ENCODE measurements at places on chromosomes 4 and X.

- DNase-seq = no peak
These were observed 171.5 kb upstream of the EDNRA start for GRCh38 chr4:147309434-147309833.

- no peak for DNase-seq
These were observed 35.4 kb downstream of the ARHGEF38 start for GRCh38 chr4:105587841-105588240.

DNA sequence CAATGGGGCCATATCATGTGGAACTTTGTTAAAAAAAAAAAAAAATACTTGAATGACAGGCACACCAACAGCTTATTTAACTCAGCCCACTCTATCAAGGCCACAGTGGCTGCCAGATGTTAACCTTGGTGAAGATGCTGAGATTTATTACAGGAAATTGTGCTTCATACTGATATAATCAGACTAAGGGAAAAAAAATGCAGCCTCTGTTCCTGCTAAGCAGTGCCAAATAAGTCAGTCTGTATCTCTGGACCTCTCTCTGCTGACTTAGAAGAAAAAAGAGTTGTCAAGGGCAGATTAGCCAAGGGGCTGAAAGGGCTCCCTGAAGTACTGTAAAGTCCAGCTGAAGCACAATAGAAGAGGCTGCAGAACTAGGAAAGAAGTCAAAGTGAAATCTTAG, 677.7 kb upstream of the HTR2C start:
- no peak for DNase-seq

- DNase-seq = no peak
These were observed 46.1 kb downstream of the RAB40AL start for GRCh38 chrX:102983205-102983604.

- no peak for DNase-seq
These were observed 57.0 kb downstream of the SORBS2 start for GRCh38 chr4:185754961-185755360.

- no peak for DNase-seq
These were observed 59.4 kb downstream of the QRFPR start for GRCh38 chr4:121321466-121321865.

- no peak for DNase-seq
These were observed 135.3 kb upstream of the HS3ST1 start for GRCh38 chr4:11564021-11564420.

GRCh38 chr4:76108467-76109181, 34.1 kb downstream of the ART3 start:
- no peak for DNase-seq

- DNase-seq = no peak
These were observed 75.6 kb upstream of the MSX1 start for GRCh38 chr4:4783847-4784246.

GRCh38 chr4:26985873-26986272, 125.2 kb downstream of the STIM2 start:
- DNase-seq = no peak

- DNase-seq = no peak
These were observed 97.4 kb upstream of the TBL1X start for GRCh38 chrX:9367421-9367820.

DNA sequence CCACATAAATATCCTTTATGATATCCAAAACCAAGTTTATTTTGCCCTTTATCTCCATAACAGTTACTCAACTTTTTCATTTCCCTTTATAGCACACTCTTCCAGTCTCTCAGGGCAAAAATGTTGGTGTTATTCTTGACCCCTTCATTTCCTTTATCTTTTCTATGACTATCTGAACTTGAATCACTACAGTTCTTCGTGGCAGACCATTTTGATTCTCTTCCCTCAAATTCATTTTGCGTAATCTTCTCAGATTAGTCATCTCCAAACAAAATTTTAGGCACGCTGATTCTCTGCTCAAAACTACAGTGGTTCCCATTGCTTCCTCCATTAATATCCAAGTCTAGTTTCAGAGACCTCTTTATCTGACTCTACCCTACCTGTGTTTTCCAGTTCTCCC, 26.1 kb downstream of the RUFY3 start:
- no peak for DNase-seq

DNA sequence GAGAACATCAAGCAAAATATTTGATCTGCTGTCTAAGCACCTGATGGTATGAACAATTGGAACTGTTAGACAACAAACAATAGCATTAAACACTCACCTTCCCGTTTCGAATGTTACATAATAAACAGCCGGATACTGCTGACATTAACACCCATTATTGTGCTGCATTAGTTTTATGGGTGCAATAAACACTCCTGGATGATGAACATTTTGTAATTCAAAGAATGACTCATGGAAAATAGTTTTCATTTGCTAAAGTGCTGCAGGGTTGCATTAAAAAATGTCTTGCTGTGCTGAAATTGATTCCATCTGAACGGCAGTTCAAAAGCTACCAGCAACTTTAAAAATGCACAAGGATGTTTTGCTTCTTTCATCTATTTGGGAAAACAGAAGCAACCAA, 100.8 kb upstream of the SORBS2 start:
- DNase-seq = no peak

- no peak for DNase-seq
These were observed 168.6 kb upstream of the KLF3 start for GRCh38 chr4:38495446-38495845.

- DNase-seq = no peak
These were observed 45.0 kb downstream of the PIR start for GRCh38 chrX:15448010-15448639.

DNA sequence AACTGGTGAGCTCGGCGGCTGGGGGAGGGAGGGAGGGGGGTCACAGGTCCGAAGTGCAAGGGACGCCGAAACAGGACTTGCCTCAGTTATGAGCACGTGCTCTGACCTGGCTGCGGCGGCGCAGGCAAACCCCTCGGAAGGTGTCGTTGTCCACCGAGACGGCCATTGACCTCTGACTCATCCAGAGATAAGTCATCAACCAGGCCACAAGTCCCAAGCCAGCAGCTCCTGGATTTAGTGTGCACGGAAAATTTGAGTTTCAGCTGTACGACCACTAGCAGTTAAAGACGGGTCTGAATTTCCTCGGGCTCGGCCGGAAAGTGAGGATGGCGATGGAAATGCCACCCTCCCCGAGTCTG, 674 bp downstream of the SH3D19 start:
- DNase-seq = peak; percentile 56

DNA sequence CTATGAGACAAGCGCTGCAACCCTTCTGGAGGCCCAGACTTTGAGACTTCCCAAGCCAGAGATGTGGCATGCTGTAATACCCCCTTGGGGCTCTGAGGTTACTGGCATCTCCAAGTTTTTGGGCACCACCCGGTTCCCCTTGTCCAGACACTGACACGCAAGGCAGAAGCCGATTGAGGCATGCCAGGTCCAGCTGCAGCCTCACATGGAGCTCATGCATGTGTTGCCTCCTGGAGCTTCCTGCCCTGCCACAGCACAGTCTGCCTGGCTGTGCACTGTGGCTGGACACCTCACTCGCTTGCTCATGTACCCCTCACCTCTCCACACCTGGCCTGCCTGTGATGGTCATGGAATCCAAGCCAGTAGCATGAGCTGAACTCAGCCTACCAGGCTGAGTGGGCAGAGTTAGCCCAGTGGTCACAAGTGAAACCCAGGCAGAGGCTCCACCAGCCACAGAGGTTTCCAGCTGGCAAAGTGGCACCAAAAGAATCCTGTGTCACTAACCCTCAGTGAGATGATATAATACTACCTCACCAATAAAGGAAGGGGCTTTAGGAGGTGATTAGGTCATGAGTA, 789.2 kb upstream of the INTU start:
- DNase-seq = no peak

DNA sequence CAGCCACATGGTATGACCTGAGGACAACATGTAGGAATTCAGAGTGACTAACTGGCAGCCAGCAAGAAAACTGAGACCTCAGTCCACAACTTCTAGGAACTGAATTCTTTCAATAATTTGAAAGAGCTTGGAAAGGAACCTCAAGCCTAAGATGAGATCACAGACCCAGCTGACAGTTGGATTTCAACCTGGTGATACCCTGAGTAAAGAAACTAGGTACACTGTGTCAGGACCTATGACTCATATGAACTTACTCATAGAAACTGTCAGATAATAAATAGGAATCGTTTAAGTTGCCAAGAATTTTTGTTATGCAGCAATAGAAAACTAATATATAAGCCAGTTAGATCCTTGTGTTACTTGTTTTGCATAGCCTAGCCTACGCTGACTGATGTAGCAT, 102.4 kb upstream of the DCAF12L1 start:
- DNase-seq = no peak

DNA sequence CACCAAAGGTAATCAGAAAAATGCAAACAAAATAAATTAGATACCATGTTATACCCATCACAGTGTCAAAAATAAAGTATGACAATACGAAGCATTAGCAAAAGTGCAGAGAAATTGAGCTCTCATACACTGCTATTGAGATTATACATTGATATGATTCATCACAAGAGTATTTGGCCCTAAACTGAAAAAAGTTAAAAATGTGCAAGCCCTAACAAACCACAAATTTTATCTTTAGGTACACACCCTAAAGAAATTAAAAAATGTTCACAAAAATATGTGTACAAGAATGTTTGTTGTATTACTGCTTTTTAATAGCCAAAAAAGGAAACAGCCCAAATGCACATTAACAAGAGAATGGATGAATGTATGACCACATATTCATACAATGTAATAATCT, 137.9 kb upstream of the MAGEA10 start:
- no peak for DNase-seq

DNA sequence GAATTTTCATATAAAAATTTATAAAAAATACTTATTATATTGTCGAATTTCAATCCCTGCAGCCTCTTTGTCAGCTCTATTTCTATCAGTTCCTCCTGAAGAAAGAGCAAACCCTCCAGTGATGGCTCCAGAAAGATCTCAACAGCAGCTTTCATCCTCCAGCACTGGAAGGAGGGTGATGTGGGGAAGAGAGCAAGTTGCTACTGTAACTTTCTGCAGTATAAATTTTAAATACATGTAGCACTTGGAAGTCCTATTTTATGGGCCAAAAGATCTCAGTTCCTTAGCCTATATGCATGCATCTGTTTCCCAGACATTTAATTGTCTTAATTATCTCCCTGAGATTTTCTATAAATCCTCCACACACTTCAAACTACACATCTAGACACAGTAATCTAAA, 13.7 kb upstream of the ODAM start:
- no peak for DNase-seq

- DNase-seq = no peak
These were observed 3.1 kb downstream of the ZNF518B start for GRCh38 chr4:10454121-10454520.

DNA sequence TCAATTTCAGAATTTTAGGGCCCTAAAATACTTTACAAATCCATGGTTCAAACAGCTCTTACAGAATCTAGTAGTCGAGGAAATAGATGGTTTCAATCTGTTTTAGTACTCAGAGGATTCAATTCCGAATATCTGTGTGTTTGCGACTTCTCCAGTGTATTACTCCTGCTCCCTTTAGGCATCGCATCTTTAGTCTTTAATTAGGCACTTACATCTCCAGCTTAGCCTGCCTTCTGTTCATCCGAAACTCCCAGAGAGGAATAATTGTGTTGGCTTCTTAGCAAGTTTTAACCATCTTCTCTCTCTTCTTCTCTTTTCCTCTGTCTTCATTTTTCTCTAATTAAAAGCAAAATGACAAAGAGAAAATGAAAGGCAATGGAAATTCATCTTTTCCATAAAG, 1901.3 kb upstream of the TENM3 start:
- DNase-seq = no peak

DNA sequence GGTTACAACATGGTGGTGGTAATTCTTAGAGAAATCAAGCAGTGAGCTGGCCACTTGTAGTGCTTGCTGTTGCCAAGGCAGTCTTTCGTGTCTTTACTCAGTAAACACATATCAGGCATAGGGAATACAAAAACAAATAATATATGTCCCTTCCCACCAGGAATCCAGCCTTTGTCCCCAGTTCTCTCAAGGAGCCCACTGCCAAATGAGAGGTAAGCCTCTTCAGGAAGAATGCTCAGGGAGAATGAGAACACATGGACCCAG, 421 bp upstream of the PLAC1 start:
- DNase-seq = no peak

DNA sequence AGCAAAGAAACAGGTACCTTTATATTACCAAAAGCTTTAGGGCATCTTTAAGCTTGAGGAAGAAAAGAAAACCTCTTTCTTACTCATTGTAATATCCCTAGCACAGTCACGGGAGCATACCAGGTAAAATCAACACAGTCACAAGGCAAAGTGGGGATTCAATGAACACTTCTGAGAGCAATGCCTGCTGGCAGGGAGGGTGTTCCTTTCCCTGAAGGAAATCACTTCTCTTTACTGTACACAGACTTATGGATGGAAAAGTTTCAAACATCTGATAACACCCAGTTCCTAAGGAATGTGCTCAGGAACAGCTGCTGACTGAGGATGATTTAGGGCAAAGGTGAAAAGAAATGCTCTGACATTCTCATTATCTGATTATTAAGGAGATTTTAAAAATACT, 94.8 kb downstream of the MAML3 start:
- DNase-seq = no peak

- no peak for DNase-seq
These were observed 42.2 kb upstream of the AFAP1 start for GRCh38 chr4:7981738-7982394.

DNA sequence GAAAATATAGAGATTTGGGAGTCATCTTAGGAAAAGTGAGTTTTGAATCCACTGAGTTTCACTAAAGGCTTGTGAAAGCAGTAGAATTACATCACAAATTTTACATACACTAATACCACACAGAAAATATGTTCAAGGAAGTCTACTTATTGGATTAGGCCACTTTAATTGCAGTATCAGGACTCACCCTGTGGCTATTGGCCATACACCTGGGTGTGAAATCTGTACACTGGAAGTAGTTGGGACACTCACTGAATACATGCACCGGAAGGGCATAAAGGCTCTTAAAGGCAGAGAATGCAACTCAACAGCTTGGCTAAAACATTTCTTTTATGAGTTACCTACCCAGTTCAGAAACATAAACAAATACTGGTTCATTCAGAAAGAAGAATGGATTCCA, 19.8 kb downstream of the MAOB start:
- DNase-seq = no peak

- DNase-seq = no peak
These were observed 190.1 kb downstream of the ZNF330 start for GRCh38 chr4:141410839-141411238.

DNA sequence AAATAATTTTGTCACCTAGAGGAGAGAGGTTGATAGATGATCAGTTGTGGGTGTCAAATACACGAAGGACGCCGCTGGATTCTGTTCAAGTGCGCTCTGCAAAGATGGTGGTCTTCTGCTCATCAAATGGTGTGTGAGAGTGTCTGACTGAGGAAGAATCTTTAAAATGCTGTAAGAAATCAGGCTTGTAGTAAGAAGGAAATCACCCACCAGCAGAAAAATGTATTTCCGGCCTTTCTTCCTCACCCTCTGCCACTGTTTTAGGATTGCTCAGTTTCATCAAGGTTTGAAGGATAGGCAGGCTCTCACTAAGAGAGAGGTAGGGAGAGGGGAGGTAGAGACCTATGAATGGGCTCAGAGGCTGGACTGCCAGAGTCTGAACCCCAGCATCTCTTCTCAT, 28.7 kb downstream of the RHOH start:
- no peak for DNase-seq

GRCh38 chr4:24557026-24558025, 27.0 kb downstream of the DHX15 start:
- no peak for DNase-seq

All from hypothalamus (tissue), 51 donors.